Brain microvascular endothelial cell (primary cell): ENCODE measurements at places on chromosomes 2 and 18.
A peak's percentile ranks its signal among the peaks of the same experiment; 100 is the strongest.

GRCh38 chr2:157899125-157899839, 23.2 kb upstream of the ACVR1 start:
- no peak for DNase-seq

GRCh38 chr2:174693344-174693743, 70.9 kb downstream of the CHRNA1 start:
- DNase-seq: no peak

DNA sequence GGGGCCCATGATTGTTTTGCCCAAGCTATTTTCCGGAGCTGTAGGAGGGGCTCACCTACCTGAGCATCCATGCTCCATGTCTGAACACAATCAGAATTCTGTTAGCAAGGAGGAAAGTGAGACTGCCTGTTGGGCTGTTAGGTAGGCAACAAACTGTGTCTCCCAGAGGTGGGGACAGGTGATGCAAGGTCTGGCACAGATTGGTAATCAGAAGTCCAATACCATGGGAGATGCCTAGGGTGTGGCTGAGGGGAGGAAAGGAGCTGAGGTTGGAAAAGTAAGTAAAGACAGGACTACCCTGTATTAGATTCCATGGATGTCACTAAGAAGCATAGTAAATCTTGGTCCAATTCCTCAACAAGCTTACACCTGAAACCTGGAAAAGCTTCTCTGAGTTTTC, 3.0 kb downstream of the LYPD6B start:
- no peak for DNase-seq

GRCh38 chr18:30652387-30652786, 390.2 kb downstream of the DSC3 start:
- no peak for DNase-seq

DNA sequence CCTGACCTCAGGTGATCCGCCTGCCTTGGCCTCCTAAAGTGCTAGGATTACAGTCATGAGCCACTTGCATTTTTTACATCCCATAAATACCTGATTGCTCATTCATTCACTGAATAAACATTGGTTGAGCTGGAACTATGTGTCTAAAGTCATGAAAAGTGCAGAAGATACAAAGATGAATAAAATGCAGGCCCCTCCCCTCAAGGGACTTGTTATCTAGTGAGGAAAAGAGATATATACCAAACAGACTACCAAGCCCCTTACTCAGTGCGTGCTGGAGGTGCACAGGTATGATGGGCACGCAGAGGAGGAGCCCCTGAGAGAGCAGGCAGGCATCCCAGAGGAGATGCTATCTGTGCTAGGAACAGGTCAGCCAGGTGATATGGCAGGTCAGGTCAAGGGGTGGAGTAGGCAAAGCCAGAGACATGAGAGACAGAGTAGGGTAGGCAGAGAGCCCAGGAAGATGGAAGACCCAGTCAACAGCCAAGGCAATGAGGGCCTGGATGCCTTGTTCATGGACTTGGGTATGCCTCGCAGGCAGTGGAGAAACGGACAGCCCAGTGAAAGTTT, 7.7 kb downstream of the FHL2 start:
- peak; percentile 77 for DNase-seq

- DNase-seq: no peak
Observed at GRCh38 chr2:174957050-174957449, 48.1 kb downstream of the CHN1 start.

GRCh38 chr2:158922601-158923000, 45.8 kb upstream of the TANC1 start:
- DNase-seq: no peak

DNA sequence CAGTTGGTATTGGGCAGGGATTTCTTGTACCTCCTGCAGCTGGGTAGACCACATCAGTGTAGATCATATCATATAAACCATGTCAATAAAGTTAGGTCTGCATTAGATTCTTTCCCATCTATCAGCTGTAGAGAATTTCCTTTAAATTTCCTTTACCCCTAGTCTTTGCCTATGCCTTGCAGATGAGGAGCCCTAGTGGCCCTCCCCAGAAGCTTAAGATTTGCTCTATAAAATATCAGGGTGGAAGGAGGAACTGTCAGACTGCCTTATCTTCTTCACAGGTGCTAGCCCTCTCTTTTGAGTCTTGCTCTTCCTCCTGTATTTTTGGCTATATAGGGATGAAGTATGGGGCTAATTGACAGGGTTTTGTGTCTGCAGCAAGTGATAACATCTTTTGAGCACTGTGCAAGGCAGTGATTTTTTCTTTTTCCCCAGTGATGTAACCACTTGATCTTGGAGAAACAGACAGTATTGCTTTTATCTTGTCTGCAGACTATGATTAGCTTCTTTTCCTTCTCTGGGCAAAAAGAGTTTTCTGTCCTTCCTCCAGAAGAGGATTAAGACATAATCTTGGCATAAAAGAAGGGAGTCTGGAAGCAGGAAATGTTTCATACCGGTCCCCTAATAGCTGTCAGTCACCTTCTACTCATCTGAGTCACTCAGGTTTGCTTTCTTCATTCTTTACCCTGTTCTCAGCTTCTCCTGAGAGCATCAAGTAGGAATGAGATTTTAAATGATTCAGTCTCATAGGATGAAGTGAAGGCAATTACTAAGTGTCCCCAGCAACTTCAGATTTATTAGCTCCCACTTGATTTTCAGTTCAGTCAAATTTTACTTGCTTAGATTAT, 286.4 kb downstream of the CDH19 start:
- DNase-seq: no peak

- no peak for DNase-seq
Observed at GRCh38 chr2:101874069-101874468, 117.7 kb upstream of the IL1R2 start.

DNA sequence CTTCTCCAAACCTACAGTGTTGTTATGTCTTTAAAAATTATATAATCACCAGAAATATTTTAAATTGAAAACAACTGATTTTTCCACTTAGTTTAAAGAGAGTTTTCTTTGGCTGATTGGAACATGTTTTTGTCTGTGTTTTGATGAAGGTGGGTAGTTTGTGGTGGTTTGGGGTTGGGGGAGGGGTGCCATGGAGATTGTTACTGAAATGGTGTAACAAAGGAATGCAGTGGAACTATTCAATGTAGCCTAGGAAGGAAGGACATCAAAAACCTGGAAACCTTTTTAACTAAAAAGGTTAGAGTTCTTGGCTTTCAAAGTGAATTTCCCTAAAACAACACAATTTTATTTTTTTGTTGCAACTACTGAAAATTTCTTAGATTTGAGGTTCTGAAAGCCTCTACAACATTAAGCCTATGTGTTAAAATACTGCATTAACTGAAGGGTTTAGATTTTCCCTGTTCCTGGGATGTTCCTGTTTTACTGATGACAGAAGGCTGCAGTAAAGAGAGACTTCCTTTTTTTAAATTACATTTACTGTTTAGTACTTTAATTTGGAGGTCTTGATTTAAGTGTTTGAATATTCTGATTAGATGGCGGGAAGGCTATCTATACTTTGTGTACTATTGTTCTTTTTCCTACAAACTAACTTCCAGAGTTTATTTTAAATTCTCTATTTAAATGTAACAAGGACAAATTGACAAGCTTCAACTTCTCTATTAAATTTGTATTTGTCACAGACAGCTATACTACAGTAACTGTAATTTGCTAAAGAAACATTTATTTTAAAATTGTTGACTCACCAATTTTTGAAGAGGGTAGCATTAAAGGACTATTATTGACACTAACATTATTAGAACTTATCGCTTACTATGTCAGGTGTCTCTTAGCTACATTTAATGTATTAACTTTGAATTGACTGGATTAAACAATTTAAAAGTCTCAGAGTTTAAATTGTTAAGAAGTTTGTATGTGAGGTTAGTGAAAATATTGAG, 87.7 kb downstream of the LIMS1 start:
- no peak for DNase-seq

DNA sequence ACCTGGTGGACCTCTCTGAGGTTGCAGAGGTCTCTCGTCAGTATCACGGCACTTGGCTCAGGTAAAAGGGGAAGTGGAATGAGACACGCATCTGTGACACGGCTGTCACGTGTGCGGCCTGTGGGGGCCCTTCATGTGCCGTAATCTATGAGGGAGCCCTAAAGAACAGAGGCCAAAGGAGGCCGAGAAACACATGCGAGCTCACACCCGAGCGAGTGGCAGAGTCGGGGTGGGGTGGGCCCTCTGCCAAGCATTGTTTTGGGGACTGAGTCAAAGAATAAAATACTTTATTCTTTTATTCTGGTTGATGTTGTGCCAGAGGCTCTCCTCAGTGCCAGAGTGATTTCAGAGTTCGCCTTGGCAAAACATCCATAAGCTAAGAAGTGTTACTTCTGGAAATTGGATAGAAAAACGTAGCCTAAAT, 43.3 kb downstream of the PLB1 start:
- DNase-seq: no peak

DNA sequence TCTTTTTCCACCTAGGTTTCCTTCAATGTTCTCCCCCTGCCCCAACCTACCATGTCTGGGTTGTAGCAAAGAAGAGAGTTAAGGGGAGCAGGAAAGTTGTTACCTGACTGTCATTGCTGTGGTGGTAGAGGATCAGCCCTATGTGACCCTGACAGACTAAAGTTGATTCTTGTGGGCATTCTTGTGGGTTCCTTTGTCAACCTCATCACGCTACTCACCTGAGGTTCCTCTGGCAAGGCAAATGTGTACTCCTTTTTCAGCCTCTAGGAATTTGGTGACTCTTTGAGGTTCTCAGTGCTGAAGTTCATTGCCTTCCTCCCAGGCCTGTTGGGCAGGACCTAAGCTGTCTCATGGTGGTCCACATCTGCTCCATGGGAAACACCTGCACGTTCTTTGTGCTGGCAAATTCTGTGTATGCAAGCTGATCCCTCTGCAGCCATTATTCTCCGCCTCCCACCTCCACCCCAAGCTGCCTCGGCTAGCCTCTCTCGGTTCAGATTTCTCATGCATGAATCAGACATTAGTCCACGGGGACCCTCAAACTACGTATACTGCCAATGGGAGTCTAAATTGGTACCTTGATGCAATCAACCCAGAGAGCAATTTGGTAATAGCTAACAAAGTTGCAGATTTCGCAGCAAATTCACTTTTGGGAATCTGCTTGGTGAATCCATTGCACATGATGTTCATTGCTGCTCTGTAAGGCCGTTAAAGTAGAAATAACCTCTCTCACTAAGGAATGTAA, 1.5 kb upstream of the GMCL1 start:
- DNase-seq: peak; percentile 17

DNA sequence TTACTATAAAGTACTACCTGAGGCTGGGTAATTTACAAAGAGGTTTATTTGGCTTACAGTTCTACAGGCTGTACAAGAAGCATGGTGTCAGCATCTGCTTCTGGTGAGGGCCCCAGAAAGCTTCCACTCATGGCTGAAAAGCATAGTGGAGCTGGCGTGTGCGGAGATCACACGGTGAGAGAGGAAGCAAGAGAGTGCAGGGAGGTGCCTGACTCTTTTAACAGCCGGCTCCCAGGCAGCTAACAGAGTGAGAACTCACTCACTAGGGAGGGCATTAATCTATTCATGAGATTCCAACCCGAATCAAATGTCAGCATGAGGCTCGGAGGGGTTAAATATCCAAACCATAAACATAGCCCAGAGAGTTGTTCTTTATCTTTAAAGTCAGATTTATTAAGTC, 117.3 kb downstream of the LDLRAD4 start:
- no peak for DNase-seq

- DNase-seq: peak; percentile 83
Observed at GRCh38 chr2:106960683-106961161, 74.8 kb upstream of the ST6GAL2 start.

DNA sequence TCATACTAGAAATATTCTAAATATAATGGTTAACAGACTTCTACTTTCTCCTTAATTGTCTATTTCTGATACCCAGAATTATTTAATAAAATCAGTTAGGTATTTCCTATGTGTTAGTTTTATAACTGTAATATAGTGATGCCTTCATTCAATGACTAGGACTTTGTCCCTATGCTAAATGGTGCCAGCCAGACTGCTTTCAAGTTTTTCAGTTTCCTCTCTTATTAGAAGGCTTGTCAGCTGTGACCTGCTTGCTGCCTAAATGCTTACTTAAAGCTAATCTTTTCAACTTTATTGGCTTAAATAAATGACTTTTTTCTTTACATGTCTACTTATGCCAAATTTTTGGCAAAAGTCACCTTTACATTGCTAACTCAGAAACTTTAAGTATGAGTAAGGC, 30.7 kb downstream of the BAZ2B start:
- DNase-seq: no peak

DNA sequence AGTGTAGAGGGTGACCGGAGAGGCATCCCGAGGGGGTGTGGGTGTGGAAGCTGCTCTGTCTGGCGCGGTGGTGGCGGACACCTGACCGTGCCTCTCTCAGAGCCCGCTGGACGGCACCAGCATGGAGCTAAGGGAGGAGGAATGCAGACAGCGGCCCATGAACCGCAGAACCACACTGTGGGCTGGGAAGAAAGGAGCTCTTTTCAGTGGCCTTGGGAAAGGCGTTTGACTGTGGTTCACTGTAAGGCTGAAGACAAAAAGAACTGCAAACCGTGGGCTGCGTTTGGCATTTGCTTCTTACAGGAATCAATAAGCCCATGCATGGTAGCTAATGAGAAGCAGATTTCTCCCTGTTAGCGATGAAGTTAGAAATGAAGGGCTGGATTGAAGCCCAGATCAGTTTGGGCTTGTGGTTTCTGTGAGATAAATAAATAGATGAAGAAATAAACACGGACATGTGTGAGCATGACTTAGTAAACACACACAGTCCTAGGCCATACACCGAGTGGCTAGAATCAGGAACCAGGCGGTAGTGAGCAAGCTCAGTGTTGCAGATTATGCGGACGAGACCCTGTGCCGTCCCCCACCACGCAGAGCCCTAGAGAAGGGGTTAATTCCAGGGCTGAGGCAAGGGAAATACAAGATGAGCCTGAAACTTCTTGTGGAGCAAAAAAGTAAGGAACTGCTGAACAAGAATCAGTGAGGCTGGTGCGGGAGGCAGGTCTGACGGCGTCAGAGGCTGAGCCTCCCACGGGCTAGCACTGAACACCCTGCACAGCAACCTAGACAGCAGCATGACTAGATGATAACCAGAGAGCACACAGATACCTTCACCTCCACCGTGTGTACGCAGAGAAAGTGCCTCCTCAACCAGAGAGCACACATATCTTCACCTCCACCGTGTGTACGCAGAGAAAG, 29.3 kb upstream of the NFATC1 start:
- no peak for DNase-seq

DNA sequence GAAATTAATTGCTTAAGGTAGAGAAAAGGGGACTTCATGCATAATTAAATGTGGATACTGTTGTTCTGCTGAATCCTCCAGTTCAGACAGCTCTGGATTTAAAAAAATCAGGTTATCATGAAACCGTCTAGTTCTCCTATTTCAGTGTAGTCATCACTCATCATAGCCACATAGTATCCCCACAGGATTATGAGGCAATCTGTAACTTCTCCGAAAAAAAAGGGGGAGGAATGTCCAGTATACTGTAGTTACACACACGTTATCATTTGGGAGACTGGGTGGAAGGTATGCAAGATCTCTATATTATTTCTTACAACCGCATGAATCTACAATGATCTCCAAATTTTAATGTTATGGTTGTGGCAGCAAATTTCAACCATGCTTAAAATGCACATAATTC, 114.0 kb downstream of the HIBCH start:
- DNase-seq: peak; percentile 16

- no peak for DNase-seq
Observed at GRCh38 chr2:27152102-27152795, 3.4 kb downstream of the TCF23 start.
